ENCODE measurements at places on chromosomes 11 and 22.

DNA sequence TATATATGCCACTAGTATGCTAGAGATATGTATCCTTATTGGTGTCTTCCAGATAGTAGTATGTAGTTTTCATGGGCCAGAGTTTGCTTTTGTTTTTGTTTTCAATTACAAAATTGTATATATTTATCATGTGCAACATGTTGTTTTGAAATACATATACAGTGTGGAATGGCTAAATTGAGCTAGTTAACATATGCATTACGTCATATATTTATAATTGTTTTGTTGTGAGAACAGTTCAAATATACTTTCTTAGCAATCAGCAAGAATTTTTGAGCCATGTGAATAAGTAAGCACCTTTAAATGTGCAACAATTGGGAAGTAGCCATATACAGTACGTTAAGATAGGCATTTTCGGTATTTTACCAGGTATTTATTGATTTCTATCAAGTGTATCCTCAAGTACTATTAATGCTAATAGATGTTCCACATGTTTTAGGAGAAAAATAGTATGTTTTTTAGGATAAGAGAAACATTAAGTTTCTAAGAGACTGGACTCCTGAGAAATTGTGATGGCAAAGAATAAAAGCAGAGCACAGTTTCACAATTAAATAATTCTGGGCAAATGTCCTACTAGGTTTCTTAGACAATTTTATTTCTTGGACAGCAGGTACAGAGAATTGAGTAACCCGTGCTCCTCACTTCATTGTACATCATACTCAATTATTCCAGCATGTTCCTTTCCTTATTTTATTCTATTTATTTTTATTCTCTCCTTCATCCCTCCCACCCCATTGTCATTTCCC is 60.5 kb upstream of the SLC5A12 start:
- DNase-seq = no peak

DNA sequence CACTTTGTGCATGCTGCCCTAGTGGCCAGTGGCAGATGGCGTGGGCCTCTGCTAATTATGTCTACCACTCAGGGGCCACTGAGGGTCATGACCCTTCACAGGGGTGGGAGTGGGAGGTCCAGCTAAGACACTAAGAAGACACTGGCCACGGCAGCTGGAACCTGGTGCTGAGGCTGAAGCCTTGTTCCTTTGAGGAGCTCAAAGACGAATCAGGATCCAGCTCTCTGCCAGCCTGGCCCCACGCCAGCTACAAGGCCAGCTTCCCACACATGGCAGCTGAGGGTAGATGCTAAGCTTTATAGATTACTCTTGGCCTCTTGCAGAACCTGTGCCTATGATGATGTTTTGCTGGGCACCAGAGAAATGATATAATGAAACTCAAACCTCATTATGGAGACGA is 226.3 kb downstream of the DSCAML1 start:
- DNase-seq = no peak

- no peak for DNase-seq
These were observed 79.0 kb downstream of the BUD13 start for GRCh38 chr11:116693593-116694348.

GRCh38 chr11:108872781-108873291 is 208.0 kb downstream of the DDX10 start:
- no peak for DNase-seq

- no peak for DNase-seq
These were observed 33.7 kb upstream of the APOBEC3A start for GRCh38 chr22:38923463-38924346.

GRCh38 chr11:94501522-94501921 is 7.7 kb downstream of the ANKRD49 start:
- no peak for DNase-seq

DNA sequence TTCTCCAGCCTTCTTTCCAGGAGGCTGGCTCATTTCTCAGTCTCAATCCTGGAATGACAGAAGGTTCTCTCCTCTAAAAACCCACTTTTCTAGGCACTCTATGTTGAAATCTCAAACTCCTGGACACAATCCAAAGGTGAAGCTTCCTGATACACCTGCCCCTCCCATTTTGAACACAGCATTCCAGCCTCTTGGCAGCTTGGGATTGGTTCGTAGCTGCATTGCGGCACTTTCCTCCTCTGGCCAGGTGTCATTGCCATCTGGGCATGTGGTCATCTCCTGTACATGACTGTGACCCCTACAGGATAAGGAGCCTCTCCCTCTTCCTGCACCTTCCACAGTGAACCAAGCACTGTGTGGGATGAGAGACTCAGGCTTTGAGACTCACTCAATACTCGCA is 230.2 kb upstream of the B3GAT1 start:
- no peak for DNase-seq

GRCh38 chr22:40509401-40510134 is 127.0 kb downstream of the MRTFA start:
- no peak for DNase-seq

- no peak for DNase-seq
These were observed 24.8 kb upstream of the CALCB start for GRCh38 chr11:15048616-15049015.

DNA sequence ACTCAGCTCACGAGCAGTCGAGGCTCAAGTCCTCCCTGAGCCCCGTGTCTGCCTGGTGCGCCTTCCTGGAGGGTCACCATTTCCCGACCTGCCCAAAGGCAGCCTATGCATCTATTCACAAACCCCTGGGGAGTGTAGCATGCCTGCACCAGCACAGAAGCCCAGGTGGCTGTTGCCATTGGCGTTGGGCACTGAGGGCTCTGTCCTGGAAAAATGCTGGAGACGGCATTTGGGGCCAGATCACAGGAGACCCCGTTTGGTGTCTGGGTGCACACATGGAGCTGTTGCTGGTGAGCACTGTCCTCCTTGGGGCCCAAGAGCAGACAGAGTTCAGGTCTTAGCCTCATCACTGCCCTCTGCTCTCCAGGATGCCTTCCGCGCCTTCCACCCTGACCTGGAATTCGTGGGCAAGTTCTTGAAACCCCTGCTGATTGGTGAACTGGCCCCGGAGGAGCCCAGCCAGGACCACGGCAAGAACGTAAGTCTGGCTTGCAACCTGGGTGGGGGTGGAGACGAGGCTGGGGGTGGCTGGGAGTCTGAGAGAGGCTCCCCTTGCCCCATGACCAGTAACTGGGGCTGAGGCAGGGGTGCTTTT is 9.4 kb downstream of the FADS2 start:
- DNase-seq = no peak

DNA sequence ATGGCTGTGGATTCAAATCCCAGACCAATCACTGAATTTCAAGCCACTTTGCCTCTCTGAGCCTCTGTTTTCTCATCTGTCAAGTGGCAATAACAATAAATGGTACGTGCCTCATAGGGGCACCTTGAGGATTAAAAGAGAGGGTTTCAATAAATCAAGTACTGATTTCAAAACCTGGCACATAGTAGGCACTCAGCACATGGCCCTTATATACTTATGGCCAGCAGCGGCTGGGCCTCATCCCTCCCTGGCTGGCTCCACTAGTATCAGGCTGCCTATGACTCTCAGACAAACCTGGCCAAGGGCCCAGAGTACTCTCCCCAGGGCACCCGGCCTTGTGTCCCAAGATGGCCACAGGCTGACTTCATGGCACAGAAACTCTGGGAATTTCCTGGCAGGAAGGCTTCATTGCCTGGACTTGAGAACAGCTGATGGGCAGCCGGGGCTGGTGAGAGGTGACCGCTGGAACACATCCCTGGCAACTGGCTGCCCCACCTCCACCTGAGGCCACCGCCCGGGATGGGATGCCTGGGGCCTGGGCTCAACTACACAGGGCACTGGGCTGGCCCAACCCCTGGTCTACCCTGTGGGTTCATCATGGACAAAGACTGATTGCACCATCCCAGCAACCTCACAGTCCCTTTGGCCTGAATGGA is 3.4 kb downstream of the FADS3 start:
- no peak for DNase-seq

DNA sequence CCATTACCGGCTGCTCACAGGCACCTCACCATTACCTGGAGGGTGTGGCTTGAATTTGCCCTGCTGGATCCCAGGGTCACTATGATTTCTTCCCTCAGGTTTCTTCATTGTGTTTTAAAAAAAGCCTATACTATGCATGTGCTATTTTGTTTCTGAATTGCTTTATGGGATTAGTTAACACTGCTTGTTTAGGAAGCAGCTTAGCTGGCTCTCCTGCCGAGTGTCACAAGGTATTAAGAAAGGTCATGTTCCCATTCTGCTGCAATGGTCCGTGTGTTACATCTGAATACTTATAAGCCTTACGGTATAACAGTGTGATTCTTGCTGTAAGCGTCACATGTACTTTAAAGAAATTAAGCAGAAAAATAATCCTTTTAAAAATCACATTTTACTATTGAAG is 380.6 kb upstream of the B3GAT1 start:
- no peak for DNase-seq

DNA sequence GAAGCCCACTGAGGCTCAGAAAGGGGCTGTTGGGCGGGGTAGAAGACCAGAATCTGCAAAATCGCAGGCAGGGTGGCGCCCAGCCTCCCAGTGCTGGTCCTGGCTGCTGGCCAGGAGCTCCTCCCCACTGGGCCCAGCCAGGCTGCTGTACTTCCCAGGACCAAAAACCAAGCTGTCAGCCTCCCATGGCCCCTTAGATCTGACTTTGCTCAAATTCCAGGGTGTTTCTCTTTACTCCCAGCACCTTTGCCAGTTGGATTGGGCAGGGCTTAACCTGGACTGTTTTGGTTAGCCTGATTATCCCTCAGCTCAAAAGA is 44.2 kb upstream of the WEE1 start:
- DNase-seq = no peak

- no peak for DNase-seq
These were observed 14.3 kb downstream of the RNF215 start for GRCh38 chr22:30372915-30373314.

DNA sequence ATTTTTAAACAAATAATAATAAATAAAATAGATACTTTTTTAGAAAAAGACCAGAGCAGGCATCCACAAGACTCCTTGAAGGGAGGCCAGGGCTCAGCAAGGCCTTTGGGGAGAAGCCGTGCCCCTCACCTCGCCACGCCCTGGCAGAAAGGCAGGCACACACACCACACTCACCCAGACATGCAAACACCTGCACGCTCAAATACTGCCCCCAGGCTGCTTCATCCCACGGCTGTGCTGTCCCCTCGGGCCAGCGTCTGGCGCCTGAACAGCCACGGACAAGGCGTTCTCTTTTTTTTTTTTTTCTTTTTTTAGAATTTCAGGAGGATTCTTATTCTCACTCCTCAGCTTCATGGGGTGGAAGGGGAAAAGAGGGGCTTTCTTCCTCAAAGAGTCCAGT is 1.5 kb downstream of the FADS3 start:
- no peak for DNase-seq

- no peak for DNase-seq
These were observed 277.5 kb downstream of the TMEM135 start for GRCh38 chr11:87315229-87315628.

GRCh38 chr11:87325490-87325872 is 287.7 kb downstream of the TMEM135 start:
- no peak for DNase-seq

DNA sequence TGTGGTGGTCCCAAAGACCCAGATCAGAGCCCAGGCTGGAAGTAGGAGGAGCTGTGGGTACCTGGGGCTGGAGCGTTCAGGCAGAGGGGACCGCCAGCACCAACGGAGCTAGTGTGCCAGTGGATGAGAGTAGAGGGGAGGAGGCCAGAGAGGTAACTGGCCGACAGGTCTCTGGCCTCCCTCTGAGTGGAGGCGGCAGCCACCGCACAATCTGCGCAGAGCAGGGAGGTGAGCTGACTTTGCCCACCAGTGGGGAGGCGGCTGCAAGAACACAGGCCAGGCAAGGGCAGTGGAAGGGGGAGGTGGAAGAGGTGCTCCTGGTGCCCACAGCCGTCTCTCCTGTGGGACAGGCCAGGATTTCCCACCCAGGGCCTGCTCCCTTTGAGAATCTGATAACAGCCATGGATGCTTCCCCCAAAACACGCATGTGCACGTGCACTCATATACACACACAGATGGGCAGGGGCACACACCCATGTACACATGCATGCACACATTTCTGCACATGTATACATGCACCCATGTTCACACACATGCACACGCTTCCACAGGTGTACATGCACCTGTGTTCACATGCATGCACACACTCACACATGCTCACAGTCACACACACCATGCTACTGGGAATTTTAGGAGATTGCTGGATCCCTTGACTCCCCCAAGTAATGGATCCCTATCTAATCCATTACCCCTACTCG is 6.4 kb upstream of the MGAT3 start:
- DNase-seq = no peak

DNA sequence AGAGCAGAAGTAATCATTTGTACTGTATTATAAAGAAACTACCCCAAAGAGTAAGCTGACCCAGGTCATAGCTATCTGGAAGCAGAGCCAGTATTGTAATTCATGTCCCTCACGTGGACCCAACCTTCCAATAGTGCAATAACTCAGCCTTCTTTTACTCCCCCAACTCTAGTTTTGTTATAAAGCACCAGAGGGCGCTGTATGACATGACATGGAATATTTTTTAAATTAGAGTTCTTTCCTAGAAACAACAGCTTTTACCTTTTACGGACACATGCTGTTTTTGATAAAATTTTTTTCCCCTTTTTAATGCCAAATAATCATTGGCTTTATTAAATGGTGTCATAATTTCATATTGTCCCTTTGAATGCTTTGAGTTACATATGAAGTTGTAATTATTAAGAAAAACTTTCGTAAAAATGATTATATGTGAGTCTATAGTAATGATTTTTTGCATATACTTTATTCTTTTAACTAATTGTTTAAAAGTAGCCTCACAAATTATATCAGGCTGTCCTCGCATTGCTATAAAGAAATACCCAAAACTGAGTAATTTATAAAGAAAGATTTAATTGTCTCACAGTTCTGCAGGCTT is 76.9 kb downstream of the DKK3 start:
- no peak for DNase-seq

DNA sequence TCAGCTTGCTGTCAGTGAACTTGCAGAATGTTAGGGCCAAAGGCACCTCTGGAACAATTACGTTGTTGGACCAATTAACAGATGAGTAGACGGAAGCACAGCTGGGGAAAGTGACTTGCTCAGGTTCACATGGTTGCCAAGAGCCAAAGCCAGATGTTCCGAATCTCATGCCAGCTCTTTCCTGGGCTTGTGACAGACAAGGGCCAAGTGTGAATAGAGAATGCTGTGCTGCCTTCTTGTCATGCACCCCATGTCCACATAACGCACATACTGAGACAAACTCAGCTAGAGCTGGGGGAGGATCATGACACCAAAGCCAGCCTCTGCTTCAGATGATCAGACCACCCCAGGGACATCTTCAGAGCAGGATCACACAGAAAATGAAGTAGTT is 616.3 kb downstream of the INSC start:
- DNase-seq = no peak

GRCh38 chr11:126355926-126356897 is 726 bp downstream of the ST3GAL4 start:
- no peak for DNase-seq

Data from activated T-helper 1 cell treated with anti-CD3 and anti-CD28 coated beads, Interleukin-2, amount 50 U/mL, for 16 hours (primary cell).